ENCODE measurements at places on chromosomes 3 and 15. TPM values are rescaled to one million over a fixed set of nuclear protein-coding genes. Genes with fewer than 3 reads are reported as not detected.
A peak's percentile ranks its signal among the peaks of the same experiment; 100 is the strongest.

DNA sequence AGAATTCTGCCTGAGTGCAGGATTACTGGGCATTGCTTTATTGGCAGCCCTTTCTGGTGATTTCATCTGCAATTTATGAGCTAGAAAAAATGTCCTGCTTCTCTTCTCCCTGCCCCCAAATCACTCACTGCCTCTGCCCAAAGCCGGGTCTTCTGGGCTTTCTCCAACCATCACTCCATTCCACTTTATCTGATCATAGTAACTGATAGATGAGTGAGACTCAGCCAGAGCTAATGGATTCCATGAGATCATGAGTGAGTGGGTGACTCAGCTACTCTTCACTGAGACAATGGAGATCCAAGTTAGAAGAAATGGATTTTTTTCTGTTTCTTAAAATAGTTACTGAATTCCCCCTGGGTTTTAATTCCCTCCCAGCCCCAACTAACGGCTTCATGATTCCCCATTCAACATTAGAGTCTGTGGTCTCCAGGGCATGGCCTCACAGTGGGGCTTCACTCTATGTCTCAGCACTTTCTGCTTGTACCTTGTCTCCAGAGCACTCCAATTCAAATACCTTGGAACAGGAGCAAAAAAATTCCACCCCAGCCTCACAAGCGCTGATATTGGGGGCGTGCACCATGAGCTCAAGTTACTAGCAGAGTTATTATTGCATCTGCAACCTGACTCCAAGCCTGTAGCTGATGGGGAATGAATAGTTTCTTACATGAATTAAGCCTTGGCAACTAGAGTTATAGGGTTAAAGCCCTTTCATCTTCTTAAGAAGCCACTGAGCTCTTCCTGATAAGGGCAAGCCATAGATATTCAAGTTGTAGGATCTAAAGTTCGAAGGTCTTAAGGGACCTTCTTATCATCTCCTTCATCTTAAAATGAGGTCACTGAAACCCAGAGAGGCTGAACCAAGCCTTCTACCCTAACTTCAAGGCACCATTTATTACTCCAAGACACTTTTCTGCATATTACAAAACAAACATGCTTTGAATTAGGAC is 85.9 kb downstream of the AGBL1 start:
- H3K36me3 ChIP-seq = no peaks in the 10 kb centered on the region
- no peak for DNase-seq
- no peak overlapping the region for H3K4me3 ChIP-seq
- no peak overlapping the region for H3K27ac ChIP-seq

DNA sequence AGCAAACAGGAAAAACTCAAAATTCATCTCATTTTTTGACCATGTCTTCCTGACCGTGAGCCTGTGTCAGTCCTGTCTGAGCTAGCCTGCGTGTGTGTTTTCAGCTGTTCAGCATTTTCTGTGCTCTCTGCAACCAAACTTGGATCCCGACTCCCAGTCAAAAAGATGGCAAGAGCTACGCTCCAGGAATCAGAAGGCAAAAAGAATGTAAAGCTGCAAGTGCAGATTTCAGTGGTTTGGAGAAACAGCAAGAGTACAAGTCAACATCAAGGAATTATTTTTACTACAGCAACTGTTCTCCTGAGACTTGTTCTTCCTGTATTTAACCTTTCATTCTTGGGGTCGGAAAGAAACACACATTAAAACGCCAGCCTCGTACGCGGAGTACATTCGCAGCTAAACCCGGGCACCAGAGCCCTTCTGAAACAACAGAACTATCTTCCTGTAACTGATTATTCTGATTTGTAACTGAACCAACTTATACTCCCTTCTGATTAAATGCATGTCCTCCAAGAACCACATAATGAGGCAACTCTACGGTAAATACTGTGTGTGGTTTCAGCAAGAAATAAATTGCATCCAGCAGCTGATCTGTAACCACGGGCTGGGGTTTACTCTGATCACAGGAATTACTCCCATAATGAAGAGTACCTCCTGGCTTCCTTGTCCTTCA is 107.4 kb downstream of the LRIG1 start:
- H3K27me3 ChIP-seq = no peaks in the 10 kb centered on the region
- peak overlapping the region; percentile 34 for H3K27ac ChIP-seq

- H3K27ac ChIP-seq = no peak overlapping the region
- H3K4me3 ChIP-seq = no peak overlapping the region
These were observed 98.9 kb upstream of the CLSTN2 start for GRCh38 chr3:139835830-139836683.

DNA sequence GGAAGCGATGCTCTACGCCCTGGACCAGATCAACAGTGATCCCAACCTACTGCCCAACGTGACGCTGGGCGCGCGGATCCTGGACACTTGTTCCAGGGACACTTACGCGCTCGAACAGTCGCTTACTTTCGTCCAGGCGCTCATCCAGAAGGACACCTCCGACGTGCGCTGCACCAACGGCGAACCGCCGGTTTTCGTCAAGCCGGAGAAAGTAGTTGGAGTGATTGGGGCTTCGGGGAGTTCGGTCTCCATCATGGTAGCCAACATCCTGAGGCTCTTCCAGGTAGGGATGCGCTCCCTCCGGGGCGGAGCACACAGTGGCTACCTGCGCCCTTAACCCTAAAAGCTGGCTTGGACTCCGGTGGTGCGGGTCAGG is 698 bp downstream of the GRM7 start:
- H3K36me3 ChIP-seq = no peaks in the 10 kb centered on the region
- no peaks in the 10 kb centered on the region for H3K27me3 ChIP-seq
- H3K27ac ChIP-seq = no peak overlapping the region
- no peak overlapping the region for H3K4me3 ChIP-seq
- no peaks in the 10 kb centered on the region for H3K4me1 ChIP-seq

DNA sequence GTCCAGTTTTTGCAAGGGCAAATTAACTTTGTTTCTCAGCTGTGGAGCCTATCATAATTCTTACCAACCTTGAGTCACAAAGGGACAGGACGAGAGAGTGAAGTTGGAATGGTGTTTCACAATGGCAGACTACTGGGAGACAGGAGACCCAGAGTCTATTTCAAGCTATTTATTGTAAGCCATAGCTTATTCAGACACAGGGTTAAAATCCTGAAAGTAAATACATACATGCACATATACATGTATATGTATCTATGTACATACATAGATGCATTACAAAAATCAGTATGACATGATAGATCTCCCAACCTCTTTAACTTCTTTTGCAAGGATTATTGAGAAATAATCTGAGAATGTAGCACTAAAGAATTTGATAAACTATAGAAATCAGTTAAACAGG is 86.3 kb downstream of the DNAJC13 start:
- H3K27ac ChIP-seq = no peak overlapping the region
- H3K27me3 ChIP-seq = no peaks in the 10 kb centered on the region
- no peak for DNase-seq
- no peaks in the 10 kb centered on the region for H3K4me1 ChIP-seq
- H3K4me3 ChIP-seq = no peak overlapping the region

GRCh38 chr15:59701880-59702279 is 12.8 kb upstream of the BNIP2 start:
- H3K27me3 ChIP-seq = no peaks in the 10 kb centered on the region
- H3K4me3 ChIP-seq = no peak overlapping the region
- no peaks in the 10 kb centered on the region for H3K4me1 ChIP-seq
- no peak overlapping the region for H3K27ac ChIP-seq

GRCh38 chr15:37099319-37100108 is 835 bp downstream of the MEIS2 start:
- peak overlapping the region; percentile 64 for H3K27ac ChIP-seq
- H3K27me3 ChIP-seq = peaks cover 35% of the 10 kb centered on the region
- peak overlapping the region; percentile 65 for H3K4me3 ChIP-seq

- H3K27ac ChIP-seq = peak overlapping the region; percentile 66
- DNase-seq = no peak
- H3K27me3 ChIP-seq = no peaks in the 10 kb centered on the region
These were observed 401 bp downstream of the RAMAC start for GRCh38 chr15:82986442-82986780.

DNA sequence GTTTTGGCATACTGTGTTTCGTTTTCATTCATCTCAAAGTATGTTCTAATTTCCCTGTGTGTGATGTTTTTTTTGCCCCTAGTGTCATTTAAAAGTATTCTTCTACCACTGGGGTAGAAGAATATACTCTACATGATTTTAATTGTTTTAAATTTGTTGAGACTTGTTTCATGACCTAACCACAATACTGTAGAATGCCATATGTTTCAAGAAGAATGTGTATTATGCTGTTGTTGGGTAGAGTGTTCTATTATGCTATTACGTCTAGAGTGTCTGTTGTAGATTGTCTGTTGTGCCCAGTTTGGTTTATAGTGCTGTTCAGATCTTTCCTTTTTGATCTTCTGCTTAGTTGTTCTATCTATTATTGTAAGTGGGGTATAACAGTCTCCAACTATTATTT is 36.4 kb downstream of the PLSCR4 start:
- no peaks in the 10 kb centered on the region for H3K27me3 ChIP-seq
- no peak for DNase-seq
- no peaks in the 10 kb centered on the region for H3K4me1 ChIP-seq
- no peaks in the 10 kb centered on the region for H3K36me3 ChIP-seq

- H3K4me3 ChIP-seq = no peak overlapping the region
- H3K27me3 ChIP-seq = no peaks in the 10 kb centered on the region
- H3K27ac ChIP-seq = no peak overlapping the region
- DNase-seq = no peak
- no peaks in the 10 kb centered on the region for H3K4me1 ChIP-seq
These were observed 331.6 kb downstream of the PYDC2 start for GRCh38 chr3:191792580-191792979.

- H3K36me3 ChIP-seq = peaks cover 20% of the 10 kb centered on the region
- H3K27me3 ChIP-seq = no peaks in the 10 kb centered on the region
- H3K27ac ChIP-seq = no peak overlapping the region
- H3K4me1 ChIP-seq = peaks cover 16% of the 10 kb centered on the region
These were observed 37.8 kb downstream of the EIF3J start for GRCh38 chr15:44574734-44575133.

DNA sequence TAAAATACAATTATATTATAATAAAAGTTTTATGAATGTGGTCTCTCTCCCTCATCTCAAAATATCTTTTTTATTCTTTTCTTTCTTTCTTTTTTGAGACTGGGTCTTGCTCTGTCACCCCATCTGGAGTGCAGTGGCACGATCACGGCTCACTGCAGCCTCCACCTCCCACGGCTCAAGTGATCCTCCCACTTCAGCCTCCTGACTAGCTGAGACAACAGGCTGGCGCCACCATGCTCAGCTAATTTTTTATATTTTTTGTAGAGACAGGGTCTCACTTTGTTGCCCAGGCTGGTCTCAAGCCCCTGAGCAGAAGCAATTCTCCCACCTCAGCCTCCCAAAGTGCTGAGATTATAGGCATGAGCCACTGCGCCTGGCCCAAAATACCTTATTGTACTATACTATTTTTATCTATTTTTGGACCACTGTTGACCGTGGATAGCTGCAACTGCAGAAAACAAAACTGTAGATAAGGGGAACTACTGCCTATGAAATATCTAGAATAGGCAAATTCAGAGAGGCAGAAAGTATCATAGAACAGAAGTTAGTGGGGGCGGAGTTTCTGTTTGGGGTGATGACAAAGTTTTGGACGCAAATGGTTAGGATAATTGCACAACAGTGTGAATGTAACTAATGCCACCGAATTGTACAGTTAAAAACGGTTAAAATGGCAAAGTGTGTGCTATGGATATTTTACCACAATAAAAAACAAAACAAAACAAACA is 66.6 kb downstream of the SLC12A8 start:
- no peak overlapping the region for H3K27ac ChIP-seq
- H3K4me3 ChIP-seq = no peak overlapping the region
- peaks cover 16% of the 10 kb centered on the region for H3K4me1 ChIP-seq
- H3K27me3 ChIP-seq = no peaks in the 10 kb centered on the region
- no peaks in the 10 kb centered on the region for H3K36me3 ChIP-seq

Gene TPRA1
- total RNA-seq = 48.9 TPM

Gene GRM2
- total RNA-seq = 0.59 TPM

Gene TRMT10C
- 59.3 TPM for total RNA-seq

Gene GOLGA8G
- not detected for total RNA-seq

Gene COLQ
- total RNA-seq = 1.6 TPM
